Left cardiac atrium (tissue), 4 donors: ENCODE measurements at places on chromosomes 2 and 18. TPM values are rescaled to one million over a fixed set of nuclear protein-coding genes. Genes with fewer than 3 reads are reported as not detected.

DNA sequence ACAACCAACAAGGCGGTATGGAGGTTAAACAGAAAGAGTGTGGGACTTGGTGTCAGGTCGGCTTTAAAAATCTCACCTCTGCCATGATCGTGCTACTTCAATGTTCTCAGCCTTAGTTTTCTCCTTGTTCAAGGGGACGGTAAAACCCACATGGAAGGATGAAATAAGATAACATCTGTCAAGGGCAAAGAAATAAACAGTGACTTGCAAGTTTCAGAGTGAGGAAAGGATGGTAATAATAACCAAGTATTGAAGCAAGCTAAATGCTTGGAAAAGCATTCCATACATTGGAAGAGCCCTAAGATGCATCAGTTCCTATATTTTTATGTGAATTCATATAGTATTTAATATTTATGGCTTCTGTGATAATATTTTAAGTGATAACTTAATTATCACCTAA lies 29.8 kb upstream of the LMAN1 start:
- DNase-seq: no peak

- peak; percentile 17 for DNase-seq
Observed at GRCh38 chr2:10173258-10174005, 50.9 kb downstream of the RRM2 start.

Gene SCN7A
- 10.7 TPM for total RNA-seq

GRCh38 chr2:201971531-201972228 lies 62.0 kb upstream of the FZD7 start:
- DNase-seq: peak; percentile 27

Gene TCF4
- 58.5 TPM for total RNA-seq
